ENCODE measurements at places on chromosomes 6 and 20. TPM values are rescaled to one million over a fixed set of nuclear protein-coding genes. Genes with fewer than 3 reads are reported as not detected.

DNA sequence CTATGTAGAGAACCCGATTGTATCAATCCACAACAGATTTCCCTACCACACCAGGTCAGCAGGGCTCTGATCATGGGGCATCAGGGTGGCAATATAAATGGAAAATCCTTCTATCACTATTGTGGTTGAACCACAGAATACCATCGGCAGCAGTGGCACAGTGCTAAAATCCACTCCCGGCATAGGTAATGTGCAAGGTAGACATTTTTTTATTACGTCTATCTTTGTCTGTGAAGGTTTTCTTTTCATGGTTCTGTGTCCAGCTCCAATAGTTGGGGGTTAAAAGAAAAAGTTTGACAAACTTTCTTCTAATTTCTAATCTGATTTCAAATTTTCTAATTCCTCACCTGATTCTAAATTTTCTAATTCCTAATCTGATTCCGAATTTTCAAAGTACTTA is 302.7 kb upstream of the PREP start:
- no peak for DNase-seq

- DNase-seq: no peak
Measured at GRCh38 chr20:44195605-44196004, 8.6 kb upstream of the JPH2 start.

DNA sequence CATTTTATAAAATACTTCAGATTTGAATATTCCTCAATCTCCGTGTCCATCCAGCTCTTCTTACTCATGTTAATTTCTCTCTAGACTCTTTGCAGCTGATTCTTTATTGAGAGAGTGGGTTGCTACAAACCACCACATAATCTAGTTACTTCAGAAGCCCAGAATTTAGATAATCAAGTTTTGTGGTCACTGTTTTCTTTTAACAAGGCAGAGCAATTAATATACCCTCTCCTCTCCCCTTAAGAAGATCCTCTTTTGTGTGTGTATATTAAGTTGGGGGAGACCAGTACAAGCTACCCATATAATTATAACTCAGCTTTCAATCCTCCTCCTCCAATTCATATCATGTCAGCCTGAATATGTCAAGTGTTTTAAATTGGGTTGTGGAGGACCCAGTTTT is 95.1 kb downstream of the IRAK1BP1 start:
- DNase-seq: no peak

GRCh38 chr6:111850295-111850937 is 22.8 kb downstream of the FYN start:
- no peak for DNase-seq

GRCh38 chr20:58791286-58791685 is 59.4 kb downstream of the GNAS-AS1 start:
- no peak for DNase-seq

GRCh38 chr20:2206957-2207769 is 88.6 kb upstream of the TGM3 start:
- DNase-seq: peak; percentile 82

DNA sequence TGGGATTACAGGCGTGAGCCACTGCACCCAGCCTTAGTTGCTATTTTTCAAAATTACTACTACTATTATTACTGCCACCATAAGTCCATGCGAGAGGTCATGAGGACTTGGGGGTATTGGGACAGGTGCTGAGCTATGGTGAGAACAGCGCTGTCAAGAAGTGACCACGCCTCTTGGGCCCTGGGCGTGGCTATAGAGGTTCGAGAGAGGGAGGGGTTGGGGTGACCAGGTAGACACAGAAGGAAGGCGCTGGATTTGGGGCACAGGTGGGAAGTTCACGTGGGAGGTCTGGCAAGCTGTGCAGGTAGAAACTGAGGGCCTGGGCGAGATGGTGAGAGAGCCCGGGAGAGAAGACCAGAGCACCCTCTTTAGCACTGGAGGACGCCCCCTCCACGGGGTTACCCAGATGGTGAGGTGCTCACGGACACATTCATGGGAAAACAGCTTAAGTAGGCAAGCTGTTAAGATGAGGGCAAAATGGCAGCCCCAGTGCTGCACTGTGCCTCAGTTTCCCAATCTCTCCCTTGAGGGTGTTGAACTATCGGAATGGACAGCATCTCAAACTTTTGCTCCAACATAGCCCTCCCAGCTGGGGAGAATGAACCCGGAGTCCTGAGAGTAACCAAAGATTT is 61.0 kb downstream of the RAB44 start:
- no peak for DNase-seq

GRCh38 chr6:86526238-86526637 is 411.1 kb upstream of the HTR1E start:
- no peak for DNase-seq

DNA sequence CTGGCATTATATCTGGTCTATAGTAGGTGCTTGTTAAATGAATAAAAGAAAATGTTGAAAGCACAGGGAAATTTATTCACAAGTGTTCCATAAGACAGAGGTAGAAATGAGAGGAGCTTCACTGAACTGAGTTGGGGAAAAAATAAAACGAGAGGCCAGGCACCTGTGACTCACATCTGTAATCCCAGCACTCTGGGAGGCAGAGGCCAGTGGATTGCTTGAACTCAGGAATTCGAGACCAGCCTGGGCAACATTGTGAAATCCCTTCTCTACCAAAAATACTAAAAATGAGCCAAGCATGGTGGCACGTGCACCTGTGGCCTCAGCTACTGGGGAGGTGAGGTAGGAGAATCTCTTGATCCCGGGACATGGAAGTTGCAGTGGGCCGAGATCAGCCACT is 28.1 kb upstream of the IBTK start:
- DNase-seq: no peak

GRCh38 chr6:45450831-45451230 is 73.1 kb upstream of the SUPT3H start:
- no peak for DNase-seq

- DNase-seq: no peak
Measured at GRCh38 chr20:39302312-39302711, 340.2 kb downstream of the DHX35 start.

DNA sequence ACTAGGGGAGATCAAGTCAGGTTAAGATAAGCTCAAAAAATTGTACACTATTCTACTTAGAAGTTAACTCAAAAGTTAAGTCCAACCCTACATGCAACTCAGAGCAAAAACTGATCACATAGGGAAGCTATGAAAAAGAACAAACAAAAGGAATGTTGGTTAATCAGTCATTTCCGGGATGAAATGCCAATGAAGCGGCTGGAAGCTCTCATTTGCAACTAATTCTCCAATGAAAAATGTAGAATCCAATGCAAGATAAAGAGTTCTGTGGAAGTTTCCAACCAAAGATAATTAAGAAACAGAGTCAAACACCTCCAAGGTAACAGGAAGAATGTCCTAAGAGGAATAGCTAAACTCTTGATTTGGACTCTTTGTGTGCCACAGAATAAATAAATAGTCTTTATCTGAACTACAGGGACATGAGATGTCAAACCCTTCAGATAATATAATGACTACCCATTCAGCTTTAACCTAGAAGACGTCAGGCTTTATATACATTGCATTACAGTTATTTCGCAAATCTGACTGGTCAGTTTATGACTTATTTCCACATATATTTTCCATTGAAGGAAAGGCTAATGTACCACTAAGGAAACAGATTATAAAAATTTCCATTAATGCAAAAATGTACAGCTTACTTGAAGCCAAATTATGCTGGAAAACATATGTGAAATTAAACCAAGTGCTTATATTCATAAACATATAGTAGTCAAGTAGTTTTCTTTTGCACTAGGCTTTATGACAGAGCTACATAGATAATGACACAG is 48.0 kb upstream of the DST start:
- DNase-seq: no peak

GRCh38 chr6:118740372-118740771 is 89.0 kb upstream of the CEP85L start:
- no peak for DNase-seq

DNA sequence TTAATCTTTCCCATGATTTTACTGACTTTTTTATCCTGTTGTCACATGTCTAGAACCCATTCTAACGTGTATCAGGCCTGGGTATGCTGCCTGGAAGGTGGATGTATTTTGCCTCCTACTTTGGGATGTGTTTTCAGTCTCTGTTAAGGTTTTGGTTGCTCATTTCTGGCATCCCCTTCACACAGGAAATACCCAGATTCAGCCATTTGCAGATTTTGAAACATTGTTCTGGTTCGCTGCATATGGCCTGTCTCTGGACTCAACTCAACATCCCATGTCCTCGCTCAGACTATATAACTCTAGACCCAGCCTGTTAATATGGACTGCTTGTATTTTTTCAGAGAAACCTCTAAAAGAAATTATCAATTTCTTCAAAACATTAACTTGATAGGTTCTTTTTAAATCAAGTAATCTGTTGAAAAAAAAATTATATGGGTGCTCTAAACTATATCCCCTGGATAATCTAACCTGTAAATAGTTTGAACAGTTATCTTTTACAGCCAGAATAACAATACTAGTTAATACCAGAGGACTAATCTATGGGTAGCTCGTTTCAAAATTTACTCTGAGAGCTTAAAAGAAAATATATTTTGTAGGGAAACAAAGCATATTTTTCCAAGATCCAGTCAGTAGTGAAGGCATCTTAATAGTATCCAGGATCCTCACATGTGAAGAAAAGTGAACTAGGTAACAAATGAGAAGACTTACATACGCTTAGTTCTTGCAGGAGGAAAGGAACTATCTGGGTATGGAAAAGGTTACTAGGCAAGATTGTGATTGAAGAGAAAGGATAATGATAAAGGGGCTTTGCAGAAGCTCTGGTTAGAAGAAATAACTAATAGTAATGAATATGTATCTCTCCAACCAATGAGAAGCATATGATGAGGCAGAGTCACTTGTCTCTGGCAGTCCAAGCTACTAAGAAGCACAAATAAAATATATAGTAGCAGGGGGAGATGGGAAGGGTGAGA is 23.4 kb upstream of the HLA-DQB1 start:
- DNase-seq: no peak

- no peak for DNase-seq
Measured at GRCh38 chr6:108836061-108836460, 12.2 kb upstream of the ARMC2 start.

DNA sequence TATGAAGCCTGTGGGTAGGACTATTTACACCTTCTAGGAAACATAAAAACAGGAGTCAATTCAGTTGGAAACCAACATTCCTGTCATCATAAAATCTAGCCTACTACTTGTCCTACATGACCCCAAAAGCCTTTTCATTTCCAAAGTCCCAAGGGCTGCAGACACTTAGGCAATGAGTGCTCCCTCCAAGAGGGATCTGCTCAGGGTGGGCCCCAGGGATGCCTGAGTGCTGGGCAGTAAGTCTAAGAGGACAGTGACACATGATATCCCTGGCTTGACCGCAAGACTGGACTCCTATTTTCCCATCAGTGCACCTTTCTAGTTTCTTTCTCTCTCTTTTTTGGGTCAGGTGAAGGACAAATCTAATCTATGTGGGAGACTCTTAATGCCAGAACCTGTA is 1101.3 kb downstream of the GRIK2 start:
- DNase-seq: no peak

DNA sequence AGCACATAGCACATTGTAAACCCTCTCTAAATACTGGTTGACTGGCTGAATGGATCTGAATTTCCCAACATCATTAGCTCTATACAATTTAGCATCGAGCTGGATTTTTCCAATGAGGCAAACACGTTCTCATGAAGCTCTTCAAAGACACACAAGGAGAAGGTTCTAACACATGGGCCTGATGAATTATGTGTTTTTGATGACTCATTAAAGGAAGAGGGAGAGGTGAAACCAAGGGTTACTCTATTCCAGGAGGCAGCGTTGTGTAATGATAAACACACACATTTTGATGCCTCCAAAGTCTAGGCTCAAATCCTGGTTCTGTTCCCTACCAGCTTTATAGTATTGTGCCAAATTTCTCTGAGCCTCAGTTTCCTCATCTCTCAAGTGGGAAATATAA is 84.3 kb downstream of the PFDN4 start:
- DNase-seq: no peak

DNA sequence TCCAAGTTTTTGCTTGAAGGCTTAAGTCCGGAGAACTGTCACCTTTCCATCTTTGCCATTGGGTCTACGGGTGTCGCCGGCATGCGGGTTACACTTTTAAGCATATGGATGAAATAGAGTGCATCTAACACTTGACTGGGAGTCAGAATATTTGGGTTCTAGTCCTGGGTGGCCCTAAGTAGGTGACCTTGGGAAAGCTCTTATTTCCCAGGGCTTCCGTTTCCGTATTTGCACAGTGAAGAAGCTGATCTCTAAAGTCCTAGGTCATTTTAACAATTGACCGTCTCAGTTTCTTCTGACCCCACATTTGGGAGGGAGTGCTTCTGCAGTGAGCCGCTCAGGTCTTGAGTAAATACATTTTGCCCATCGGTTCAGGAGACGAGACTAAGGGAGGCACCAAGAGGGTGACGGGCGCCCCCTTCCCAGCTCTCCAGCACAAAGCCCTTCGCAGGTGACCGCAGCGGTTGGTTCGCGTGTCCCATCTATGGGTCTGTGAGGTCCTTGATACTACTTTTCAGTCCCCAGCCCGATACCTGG is 651 bp upstream of the BLTP3A start:
- DNase-seq: peak; percentile 64

DNA sequence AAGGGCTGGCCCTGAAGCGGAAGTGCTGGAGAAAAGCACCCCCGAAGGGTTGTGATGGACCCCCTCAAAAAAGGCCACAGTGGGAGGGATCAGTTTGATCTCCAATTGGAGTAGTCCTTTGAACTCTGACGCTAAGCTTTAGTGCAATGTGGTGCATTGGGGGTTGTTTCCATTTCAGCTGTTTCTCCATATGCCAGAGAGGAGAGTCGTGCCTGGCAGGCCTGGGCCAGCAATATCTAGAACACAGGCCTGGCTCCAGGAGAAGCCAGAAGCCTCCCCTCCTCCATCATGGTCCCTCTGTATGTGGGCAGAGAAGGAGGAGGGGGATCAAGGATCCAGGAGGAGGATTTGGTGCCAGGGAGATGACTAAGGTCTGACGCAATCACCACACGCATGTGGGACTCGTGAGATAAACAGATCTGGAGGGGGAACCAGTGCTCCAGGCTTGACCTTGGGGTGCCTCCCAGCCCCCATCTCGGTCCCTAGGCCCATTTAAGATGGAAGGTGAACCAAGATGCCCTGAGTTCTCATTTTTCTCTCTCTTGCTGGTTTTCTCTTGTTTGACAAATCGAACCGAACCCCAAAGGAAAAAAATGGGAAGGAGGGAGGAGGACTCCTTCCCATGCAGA is 517.4 kb upstream of the JARID2 start:
- DNase-seq: no peak

GRCh38 chr6:157229132-157229618 is 94.1 kb downstream of the TMEM242 start:
- no peak for DNase-seq

GRCh38 chr20:2449386-2449785 is 21.2 kb downstream of the SNRPB start:
- DNase-seq: no peak

BTN1A1 gene
- total RNA-seq: not detected

GABRR2 gene
- total RNA-seq: 0.29 TPM

RNASET2 gene
- total RNA-seq: 45.2 TPM

EYA2 gene
- total RNA-seq: not detected

GSS gene
- total RNA-seq: 74.2 TPM

ETV7 gene
- 2.0 TPM for total RNA-seq

WFDC2 gene
- total RNA-seq: 1.2 TPM

MEI4 gene
- total RNA-seq: not detected

SYNDIG1 gene
- total RNA-seq: not detected

ZNF165 gene
- total RNA-seq: 35.7 TPM

CCN6 gene
- not detected for total RNA-seq

Data from activated naive CD4-positive, alpha-beta T cell treated with anti-CD3 and anti-CD28 coated beads, Interleukin-2, amount 50 U/mL, for 72 hours (primary cell).